ENCODE measurements at places on chromosomes 16 and 17. TPM values are rescaled to one million over a fixed set of nuclear protein-coding genes. Genes with fewer than 3 reads are reported as not detected.

The KRT25 gene
- not detected for polyA plus RNA-seq

The MYOCD gene
- 18.3 TPM for polyA plus RNA-seq

The TMC8 gene
- polyA plus RNA-seq, result not detected

The GJC1 gene
- 32.2 TPM for polyA plus RNA-seq

The STAT5B gene
- 37.2 TPM for polyA plus RNA-seq

The ZNF652 gene
- polyA plus RNA-seq, result 5.3 TPM

The MYH3 gene
- 1.3 TPM for polyA plus RNA-seq

The DHRS11 gene
- polyA plus RNA-seq, result 8.5 TPM

The MT4 gene
- not detected for polyA plus RNA-seq

The SSTR5 gene
- not detected for polyA plus RNA-seq

The KRT28 gene
- not detected for polyA plus RNA-seq

The SLC35G6 gene
- not detected for polyA plus RNA-seq

The RNF43 gene
- polyA plus RNA-seq, result not detected

The CX3CL1 gene
- 0.02 TPM for polyA plus RNA-seq

The CLEC18B gene
- polyA plus RNA-seq, result 0.05 TPM

Data from BJ (cell line).